ENCODE measurements at places on chromosomes 11 and 22.
A peak's percentile ranks its signal among the peaks of the same experiment; 100 is the strongest.

- no peak for DNase-seq
Observed at GRCh38 chr11:28058333-28058732, 49.6 kb downstream of the KIF18A start.

DNA sequence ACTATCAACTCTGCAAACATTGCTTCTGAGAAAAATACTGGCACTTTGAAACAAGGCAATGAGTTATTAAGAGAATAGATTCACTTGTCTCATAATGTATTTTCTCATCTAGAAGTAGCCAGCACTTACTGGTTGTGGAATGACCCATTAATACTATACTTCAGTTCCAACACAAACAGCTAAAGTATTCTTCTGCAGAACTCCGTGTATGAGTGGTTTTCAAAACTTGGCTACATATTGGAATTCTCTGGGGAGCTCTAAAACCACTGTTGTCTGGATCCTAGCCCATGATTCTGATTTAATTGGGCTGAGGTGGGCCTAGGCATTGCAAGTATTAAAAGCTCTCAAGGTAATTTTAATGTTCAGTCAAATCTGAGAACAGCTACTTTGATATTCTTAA lies 1416.4 kb upstream of the RAG2 start:
- DNase-seq, result no peak

GRCh38 chr11:77370217-77370616 lies 68.7 kb upstream of the GDPD4 start:
- no peak for DNase-seq

DNA sequence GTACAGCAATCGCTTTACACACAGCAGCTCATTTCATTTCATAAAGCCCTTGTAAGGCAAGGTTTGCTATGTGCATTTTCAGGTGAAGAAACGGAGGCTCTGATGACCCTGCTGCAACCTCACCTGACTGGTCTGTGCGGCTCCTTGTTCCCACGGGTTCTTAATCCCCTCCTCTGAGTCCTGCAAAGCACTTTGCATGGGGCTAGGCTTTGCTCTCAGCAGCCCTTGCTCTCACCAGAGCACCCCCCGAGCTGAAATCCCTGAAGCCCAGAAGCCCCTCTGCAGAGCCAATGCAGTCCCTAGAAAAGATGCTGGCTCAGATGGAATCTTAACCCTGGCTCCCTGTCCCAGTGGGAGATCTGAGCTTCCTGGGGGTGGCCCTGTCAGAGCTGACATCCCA lies 11.0 kb upstream of the APOL6 start:
- no peak for DNase-seq

GRCh38 chr11:128575961-128576350 lies 11.4 kb downstream of the ETS1 start:
- no peak for DNase-seq

GRCh38 chr22:36736701-36737320 lies 33.3 kb upstream of the CACNG2 start:
- peak; percentile 60 for DNase-seq

DNA sequence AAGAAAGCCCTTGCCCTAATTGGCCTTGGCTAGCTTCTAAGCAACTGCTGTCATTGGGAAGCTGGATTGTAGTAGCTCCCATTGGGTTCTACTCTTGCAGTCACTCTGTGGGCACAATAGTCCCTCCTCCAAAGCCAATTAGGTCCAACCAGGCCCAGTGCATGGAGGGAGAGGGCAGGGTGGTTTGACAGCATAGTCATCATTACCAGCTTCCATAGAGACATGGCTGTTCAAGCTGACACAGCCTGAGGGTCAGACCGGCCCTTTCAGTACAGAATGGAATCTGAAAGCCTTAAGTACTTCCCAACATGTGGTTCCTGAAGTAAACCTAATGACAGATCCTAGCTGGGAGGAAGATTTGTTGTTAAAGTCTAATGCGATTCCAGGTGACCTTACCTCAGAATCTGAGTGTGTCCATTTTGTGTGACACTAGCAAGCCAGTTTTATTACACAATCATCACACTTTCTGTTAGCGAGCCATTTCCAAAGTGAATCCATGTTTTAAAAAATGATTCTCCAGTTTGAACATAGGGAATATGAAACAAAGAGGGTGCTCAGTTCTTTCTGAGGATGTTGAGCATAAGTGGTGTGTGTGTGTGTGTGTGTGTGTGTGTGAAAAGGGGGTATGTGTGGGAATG lies 6.9 kb downstream of the PLET1 start:
- DNase-seq, result no peak

- no peak for DNase-seq
Observed at GRCh38 chr22:47393191-47393590, 630.7 kb downstream of the TBC1D22A start.

- DNase-seq, result no peak
Observed at GRCh38 chr11:78586452-78587046, 11.9 kb upstream of the NARS2 start.

DNA sequence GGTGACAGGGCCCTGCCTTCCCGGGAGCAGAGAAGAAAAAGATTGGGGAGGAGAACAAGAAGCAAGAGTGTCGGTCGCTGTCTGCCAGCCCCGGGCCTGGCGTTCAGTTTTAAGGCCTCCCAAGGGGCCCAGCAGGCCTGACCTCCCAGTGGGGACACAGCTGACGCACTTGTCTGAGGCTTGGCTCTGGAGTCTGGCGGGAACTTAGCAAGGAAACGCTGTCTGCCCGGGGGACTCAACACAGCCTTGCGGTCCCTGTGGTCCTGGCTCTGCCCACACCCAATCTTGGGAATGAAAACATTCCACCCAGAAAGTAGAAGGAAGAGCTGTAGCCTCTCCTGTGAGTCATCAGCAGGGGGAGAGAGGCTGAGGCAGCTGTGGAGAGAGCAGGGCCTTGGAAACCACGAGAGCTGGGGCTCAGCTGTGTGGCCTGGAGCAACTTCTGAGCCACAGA lies 54.4 kb downstream of the TRAF6 start:
- peak; percentile 97 for DNase-seq

- no peak for DNase-seq
Observed at GRCh38 chr11:126149759-126150625, 61.5 kb downstream of the RPUSD4 start.

GRCh38 chr11:2036863-2037486 lies 39.3 kb upstream of the H19 start:
- DNase-seq, result no peak

All from coronary artery (tissue), 2 donors.